ENCODE measurements at places on chromosomes 3 and 15.

DNA sequence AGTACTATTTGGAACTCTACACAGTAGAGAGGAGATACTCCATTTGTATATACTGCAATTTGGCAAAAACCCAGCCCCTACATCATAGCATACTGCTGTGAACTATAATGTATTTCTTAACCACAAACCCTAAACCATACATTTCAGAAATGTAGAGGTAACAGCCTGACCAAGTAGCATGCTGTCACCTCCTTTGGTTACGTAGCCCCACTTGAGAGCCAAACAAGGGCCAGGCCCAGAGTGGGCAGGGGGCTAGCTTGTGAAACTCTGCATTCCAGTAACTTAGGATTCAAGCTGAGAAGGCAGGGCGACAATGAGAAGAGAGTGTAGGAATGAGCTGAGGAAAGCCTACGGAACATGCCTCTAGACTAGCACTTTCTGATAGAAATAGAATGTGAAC, 135.8 kb downstream of the GREM1 start:
- DNase-seq = no peak

- DNase-seq = no peak
Observed at GRCh38 chr3:29754346-29754745, 473.5 kb downstream of the RBMS3 start.

DNA sequence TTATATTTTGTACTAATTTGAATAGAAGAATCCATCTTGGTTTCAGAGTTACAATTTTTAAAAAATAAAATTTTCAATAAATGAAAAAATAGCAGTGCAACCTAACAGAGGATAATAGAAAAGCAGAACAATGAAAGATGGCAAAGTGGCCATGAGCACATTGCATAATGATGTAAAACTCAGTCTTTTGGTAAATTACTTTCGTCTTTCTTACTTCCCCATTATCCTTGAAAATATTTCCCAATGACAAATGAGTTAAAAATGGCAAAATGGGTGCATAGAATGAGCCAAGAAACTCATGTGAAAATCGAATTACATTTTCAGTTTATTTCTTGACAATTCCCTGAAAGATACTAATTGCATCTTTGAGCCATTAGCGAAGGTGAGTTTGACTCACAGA, 236.4 kb downstream of the CDIN1 start:
- DNase-seq = peak; percentile 74

DNA sequence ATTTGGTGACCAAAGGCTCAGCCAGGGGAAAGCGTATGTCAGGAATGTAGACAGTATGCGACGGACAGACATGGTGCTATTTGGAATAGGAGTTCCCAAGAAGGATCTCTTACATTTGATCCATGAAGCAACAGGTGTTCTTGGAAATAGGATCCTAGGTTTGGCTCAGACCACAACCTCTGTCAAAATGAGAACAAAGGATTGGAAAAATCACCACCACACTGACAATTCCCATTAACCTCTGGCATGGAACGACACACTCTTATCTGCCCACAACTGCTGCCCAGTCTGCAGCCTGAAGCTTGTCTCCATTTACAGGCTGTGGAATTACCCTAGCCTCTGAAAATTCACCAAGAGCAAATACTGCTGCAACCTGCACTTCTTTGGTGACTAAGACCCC, 33.6 kb upstream of the LRRN1 start:
- DNase-seq = no peak

DNA sequence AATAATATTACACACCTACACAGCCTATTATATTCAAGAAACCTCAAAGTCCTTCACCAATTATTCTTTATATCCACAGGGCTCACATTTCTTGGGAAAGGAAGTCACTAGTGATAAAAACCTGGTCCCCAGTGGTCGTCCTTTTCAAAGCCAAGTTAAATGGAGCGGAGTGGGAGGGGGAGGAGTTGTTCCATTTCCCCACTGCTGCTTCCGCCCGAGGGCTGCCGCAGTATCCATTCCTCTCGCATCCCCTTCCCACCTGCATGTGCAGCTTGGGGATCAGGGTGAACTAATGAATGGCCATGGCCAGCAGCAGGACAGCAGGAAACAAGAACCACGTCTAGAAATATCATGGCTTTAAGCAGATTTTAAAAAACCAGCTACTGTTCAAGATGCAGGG, 76.4 kb upstream of the SEMA6D start:
- no peak for DNase-seq

- no peak for DNase-seq
Observed at GRCh38 chr3:57006949-57007419, 53.5 kb upstream of the SPATA12 start.

DNA sequence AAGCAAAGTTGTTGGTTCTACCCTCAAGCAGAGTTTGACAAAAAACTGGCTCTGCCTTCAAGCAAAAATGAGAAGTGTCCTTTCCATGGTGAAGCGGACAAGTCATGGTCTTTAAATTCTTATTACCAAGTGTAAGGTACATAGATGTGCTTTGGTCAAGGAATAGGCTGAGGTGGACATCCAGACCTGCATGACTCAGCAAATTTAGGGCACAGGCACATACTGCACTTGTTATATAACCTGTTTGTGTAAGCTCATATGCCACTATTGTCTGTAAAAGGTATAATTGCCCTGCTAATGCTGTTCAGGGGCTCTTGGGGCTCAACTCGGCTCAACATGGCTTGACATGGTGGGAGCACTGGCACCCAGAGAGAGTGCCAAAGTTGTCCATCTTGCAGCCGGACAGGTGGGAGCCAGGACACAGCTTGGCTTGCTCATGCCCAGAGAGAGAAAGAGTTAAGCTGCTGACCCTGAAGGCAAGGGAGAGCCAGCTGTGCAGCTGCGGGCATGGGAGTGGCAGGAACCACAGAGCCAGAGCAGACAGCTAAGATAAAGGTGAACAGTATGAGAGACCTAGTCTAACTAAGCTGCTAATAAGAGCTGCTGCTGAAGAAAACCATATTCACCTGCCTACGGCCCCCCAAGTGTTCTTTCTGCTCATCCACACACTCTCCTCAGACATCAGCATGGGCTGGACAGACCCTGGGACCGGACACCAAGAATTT, 17.7 kb downstream of the MCCC1 start:
- DNase-seq = no peak

DNA sequence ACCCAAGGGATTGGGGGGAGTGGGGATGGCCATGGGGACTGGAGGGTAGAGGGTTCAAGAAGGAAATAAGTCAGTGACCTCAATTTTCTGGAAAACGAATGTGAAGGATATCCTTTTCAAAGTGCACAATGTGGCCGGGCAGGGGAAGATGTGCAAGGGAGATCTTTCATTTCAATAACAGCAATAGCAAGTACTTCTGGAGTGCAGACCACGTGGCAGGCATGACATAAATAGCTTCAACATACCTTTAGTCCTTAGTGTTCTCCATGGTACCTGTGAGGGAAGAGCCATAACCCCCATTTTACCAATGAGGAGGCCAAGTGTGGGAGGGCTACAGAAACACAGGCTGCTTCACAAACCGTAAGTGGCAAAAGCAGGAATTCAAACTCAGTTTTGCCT, 138.7 kb downstream of the FOXP1 start:
- DNase-seq = no peak

GRCh38 chr3:105812194-105812586, 56.6 kb downstream of the CBLB start:
- DNase-seq = no peak

DNA sequence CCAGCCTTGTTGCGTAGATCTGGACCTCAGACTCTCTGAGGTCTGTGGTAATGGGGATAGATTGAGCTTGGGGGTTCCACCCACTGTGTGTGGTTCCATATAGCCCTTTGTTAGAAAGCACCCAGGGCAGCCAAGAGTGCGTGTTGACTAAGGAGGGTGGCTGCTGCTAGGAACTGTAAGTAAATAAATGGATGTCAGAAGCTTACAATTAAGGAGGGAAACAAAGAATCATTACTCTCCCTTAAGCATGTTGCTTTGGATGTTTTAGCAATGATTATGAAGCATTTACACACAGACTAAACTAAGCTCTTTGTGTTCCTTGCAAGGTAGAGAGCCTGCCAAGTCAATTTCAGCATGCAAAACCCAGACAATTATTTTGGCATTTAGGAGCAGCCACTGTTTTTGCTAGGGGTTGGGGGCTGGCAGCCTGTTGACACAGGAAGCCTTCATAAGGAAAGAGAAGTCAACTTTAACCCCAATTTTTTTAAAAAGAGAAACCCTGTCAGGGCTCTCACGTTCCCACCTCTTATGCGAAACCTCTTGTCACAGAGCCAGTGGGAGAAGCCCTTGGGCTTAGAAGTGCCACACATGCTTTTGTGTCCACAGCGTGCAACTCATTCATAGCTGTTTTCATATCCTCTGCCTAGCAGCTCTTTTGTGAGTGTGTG, 127.8 kb downstream of the CMSS1 start:
- no peak for DNase-seq

DNA sequence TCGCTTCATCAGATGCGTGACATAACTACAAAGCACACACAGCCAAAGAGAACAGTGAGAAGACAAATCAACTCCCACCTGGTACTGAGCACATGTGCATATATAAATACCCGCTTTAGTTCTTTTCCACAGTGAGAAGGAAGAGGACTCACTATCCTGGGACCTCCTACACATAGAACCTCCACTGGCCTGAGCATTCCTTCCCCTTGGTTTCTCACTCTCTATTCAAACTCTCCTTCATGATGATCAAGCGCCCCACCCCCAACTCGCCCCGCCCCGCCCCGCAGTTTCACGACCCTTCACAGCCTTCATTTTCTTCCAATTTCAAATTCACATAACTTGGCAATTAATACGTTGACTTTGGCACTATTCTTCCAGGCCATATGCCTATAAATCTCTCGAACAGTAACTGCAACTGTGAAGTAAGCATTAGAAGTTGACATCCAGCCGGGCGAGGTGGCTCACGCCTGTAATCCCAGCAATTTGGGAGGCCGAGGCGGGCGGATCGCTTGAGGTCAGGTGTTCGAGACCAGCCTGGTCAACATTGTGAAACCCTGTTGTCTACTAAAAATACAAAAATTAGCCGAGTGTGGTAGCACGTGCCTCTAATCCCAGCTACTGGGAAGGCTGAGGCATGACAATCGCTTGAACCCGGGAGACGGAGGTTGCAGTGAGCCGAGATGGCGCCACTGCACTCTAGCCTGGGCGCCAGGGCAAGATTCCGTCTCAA, 1.1 kb downstream of the RPS17 start:
- DNase-seq = no peak

DNA sequence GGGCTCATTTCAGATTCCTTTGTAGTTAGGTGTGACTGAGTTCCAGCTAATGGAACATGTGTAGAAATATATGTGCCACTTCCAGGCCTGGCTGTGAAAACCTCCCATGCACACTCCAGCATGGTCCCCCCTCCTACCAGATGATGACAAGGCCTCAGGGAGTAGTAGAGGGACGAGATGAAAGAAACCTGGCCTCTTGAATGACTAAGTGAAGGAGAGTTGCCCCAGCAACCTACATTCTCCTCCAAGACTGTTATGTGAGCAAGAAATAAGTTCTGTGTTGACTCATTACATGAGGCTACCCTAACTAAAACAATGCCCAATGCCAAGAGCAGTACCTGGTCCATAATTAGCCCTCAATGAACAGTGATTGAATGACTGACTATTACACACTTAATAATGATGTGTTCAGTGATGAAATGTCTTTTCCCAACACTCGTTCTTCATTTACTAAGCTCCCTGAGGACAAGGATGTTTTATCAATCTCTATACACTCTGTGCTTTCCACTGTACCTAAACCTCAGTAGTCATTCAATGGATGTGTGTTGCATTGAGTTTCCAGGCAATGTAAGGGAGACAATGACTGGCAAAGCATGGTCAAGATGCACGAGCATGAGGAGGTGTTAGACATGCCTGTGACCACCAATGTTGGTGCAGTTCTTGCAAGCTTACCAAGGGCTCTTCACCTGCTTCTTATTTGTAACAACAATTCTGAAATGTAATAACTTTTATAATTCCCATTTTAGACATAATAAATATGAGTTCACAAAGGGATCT, 62.0 kb upstream of the BCL6 start:
- no peak for DNase-seq

GRCh38 chr3:32200490-32200889, 38.0 kb upstream of the CMTM8 start:
- DNase-seq = no peak

DNA sequence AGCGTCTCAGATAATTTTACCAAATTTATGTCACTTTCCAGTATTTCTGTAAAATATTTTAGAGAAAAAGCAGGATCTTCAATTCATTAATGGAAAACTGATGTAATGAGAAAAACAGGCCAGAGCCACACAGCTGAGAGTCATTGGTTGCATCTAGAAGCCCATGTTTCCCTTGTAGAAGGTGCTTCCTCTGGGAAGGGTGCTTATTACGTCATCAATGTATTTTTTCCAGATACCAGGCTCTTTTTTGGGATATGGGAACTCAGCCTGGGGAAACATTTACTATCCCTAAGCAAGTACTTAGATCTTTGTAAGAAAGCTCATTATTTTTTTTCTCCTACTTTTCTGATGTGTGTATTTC, 89.1 kb upstream of the PHLDB2 start:
- no peak for DNase-seq

DNA sequence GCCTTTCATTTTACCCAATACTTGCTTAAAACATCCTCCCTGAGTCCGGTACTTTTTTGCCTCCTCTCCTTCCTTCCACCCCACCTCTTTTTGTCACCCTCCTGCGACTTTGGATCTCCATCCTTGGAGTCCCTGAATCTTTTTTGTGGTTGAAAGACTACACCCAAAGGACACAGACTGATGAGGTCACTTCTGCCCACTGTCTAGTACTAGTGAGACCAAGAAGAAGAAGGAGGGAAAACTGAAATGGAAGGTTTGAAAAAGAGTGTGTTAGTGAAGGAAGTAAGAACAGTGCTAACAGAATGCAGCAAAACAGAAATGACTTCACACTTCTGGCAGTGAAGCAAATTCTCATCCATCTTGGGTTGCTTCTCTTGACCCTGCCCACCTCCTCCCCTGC, 6.6 kb downstream of the B3GNT5 start:
- DNase-seq = no peak

- DNase-seq = peak; percentile 90
Observed at GRCh38 chr3:105906836-105907235, 38.0 kb upstream of the CBLB start.

DNA sequence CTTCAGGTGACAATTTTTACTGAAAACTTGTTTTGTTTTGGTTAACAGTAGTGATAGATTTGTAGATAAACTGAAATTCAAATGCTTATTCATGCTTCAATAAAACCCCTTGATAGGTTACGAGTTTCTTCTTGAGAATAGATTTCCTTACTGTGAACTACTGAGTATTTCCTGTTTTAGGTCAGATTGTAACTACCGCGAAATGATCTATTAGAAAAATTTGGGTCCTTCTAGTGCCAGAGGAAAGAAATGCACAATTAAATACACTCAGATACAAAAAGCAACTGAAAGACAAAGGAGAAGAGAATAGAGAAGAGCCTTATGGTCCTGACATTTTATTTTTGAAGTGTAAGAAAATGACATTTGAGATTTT, 251.7 kb upstream of the TBL1XR1 start:
- no peak for DNase-seq

GRCh38 chr3:2945121-2945520, 165.1 kb downstream of the IL5RA start:
- no peak for DNase-seq

Data from inflammatory macrophage (primary cell).